ENCODE measurements at places on chromosomes 12 and 14.

DNA sequence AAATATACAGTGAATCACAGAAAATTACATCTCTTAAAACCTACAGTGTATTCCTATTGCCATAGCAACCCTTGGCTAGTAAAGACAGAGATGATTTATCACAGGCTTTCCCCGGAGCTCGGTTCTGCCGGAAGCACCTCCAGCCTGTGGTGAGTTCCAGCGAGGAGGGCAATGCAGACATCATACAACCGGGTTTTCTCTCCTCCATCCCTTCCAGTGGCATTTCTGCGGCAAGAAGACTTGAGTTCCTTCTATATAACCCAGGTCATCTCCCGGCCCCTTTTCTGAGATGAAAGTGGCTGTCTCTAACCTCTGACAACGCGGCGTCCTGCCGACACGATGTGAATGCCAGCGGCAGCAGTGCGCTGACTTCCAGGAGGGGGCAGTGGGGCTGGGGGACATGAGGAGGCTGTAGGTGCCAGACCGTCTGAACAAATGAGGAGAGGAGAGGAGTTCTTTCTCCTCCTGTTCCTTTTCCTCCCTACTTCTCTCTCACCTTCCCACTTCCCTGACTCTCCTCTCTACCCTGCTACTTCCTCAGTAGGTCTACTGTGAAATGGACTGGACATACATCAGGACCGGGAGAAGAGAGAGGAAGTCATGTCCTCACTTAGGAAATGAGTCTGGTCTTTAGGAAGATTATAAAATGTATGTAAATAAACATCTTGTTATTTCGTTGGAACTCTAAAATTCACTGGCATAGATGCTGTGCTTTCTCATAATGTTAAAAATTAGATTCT, 68.6 kb upstream of the MAX start:
- DNase-seq: no peak

- DNase-seq: no peak
Observed at GRCh38 chr12:74624201-74624600, 86.6 kb downstream of the ATXN7L3B start.

GRCh38 chr14:55430024-55430690, 10.3 kb downstream of the TBPL2 start:
- peak; percentile 67 for DNase-seq

DNA sequence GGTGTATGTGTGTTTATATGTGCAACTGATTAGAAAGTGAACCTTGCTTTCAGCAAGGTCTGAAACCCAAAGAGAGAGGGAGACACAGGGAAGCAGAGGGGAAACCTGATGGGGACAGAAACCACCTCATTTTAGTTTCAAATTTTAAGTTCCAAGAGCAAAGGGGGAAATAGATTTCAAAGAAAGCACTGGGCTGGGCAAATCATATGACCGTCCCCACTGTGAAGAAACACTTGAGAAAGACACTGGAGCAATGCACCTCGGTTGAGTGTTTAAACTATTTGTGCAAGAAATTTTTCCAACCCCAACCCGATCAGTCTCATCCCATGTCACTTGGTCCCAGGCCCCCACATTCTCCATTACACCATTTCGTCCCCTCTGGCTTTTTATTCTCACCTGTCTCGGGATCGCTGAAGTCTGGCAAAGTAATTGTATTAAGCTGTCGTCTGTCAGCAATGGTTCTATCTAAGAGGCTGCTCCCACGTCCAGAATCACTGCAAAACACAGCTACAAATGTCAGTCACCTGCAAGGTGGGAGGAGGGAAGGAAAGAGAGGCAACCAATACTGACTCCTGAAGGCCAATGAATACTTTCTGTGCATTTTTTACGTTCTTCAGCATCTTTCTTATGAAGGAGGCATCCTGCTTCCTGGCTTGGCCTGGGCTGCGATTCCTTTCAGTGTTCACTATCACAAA, 205.7 kb downstream of the TTC7B start:
- no peak for DNase-seq

DNA sequence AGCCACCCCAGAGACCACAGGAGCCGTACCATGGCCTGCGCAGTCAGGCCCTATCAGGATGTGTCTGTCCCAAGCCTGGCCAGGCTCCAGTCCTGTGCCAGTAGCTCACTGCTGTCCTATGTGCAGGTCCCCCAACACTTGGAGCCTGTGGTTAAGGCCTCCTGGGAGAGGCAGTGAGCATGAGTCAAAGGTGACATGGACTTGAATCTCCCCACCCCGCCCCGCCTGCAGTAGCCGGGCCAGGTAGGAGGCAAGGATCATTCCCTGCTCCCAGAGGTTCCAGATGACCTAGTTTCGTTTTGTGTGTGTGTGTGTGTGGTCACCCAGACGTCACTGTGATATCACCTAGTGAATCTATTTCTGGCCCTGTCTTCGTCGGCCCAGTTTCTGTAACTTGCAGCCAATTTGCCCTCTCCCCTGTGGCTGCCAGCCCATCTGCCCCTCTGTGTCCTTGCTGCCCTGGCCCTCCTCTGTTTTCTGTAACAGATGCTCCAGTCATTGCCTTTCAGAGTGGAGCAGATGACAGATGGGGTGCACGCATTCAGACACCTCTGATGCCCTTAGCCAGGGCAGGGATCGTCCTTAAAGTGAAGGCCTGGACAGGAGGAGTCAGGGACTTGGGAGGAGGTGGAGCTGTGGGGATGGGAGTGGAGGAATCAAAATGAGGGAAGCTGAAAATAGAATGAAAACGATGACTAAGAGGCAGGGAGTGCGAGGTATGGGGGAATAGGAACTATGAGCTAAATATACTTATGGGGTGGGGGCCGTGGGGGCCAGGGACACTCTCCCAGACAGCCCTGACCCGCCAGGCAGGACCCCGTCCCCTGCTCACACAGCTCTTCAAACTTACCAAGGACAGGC, 37.4 kb downstream of the SLC6A12 start:
- no peak for DNase-seq

DNA sequence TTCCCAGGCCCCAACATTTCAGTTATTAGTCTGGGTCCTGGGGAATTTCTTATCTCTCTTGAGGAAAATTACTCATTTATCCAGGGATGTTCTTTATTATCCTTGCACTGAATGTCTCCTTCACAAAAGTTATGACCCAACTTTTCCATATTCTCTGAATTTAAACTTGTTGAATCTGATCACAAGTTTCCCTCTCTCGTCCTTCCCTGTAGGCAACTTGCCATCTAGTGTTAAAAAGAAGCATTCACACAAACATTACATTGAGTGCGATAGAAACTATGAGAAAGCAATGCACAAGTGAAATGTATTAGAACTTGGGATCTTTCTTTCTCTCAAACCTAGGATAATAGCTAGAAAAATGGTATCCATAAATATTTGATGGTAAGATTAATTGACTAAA, 608.4 kb downstream of the FSCB start:
- no peak for DNase-seq

DNA sequence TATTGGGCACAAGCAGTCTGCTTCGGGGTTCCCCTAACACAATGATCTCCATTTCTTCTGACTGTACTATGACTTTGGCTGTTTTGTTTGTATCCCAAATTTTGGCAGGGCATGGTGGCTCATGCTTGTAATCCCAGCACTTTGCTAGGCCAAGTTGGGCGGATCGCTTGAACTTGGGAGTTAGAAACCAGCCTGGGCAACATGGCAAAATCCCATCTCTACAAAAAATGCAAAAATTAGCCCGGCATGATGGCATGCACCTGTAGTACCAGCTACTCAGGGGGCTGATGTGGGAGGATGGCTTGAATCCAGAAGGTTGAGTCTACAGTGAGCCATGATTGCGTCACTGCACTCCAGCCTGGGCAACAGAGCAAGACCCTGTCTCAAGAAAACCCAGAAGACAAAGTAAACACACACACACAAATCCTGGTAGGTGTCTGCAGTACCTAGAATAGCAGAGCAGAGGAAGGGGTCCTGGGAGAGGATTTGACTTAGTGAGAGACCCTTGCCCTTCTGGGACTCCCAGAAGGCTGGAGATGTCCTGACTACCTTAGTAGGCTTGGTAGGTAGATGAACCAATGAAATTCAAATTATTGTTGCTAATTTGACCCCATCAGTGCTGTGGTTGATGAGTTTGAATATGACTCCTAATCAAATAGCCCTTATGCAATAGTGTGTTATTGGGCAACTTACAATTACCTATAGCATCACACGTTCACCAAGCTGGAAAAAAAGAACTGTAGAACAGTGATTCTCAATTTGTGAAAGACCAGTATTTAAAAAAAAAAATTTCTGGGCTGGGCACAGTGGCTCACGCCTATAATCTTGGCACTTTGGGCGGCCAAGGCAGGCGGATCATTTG, 6.8 kb upstream of the AEBP2 start:
- no peak for DNase-seq

DNA sequence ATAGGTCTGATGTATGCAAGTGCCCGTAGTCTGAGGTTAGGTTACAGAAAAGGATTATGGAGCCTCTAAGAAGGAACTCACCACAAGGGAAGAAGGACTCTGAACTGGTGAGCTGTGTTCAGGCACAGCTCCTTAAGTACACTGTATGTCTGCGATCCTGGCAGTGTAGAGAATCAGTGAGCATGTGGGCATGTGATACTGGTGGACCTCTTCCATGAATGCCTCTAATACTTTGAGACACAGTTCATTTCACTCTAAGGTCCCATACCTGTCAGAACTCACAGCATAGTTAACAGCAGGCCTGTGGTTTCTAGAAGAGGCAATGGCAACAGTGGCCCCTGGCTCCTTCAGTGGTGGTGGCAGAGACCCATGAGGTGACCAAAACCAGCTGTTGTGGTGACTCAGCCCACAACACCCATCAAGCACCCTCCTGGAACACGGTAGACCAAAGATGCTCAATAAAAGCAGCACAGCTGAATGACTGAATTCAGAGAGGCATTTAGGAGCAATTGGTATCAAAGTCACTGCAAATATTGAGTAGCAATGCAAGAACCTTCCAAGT, 6.9 kb upstream of the OR6J1 start:
- no peak for DNase-seq

DNA sequence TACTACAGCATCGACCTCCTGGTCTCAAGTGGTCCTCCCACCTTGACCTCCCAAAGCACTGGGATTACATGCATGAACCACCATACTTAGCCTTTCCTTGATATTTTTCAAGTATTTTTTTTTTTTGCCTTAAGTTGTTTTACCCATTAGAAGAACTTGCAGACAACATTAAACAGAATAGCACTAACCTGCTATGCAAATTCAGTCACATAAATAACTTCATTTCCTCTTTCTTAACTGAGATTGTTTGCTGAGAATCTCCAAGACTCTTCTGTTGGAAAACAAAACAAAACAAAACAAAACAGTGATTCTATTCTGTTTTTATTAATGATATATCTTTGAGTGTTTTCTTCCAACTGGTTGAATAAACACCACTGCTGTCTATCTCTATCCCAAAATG, 115.9 kb upstream of the IFNG-AS1 start:
- DNase-seq: no peak

DNA sequence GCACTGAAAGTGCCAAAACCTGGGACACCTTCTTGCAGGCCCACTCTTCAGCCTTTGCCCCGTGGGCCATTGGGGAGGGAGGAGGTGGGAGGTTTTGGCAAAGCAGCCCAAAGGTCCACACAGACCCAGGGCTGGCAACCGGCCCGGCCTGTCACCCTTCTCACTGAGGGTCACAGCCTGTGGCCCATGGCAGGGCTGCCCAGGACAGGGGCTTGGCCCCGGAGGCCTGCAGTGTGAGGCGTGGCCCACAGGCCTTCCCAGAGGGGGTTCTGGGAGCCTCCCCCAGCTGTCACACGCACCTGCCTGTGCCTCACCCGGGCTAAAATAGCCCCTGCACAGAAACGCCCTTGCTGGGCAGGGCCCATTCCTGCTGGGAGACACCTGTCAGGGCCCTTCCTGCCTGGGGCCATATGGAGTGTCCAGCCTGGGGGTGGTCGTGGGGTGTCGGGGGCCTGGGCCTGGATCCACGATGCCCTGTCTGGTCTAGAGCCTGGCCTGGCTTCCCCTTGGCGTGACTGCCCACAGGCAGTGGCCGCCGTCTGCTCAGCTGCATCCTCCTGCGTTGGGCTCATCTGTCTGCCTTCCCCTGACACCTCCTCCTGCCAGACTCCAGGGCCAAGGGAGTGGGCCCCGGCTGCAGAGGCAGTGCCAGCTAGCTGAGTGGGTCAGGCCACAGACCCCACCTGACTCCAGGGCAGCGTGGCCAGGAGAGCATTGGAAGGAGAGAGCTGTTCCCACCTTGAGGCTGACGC, 19.2 kb downstream of the PACS2 start:
- no peak for DNase-seq

- no peak for DNase-seq
Observed at GRCh38 chr12:17372508-17372907, 717.5 kb downstream of the RERGL start.

DNA sequence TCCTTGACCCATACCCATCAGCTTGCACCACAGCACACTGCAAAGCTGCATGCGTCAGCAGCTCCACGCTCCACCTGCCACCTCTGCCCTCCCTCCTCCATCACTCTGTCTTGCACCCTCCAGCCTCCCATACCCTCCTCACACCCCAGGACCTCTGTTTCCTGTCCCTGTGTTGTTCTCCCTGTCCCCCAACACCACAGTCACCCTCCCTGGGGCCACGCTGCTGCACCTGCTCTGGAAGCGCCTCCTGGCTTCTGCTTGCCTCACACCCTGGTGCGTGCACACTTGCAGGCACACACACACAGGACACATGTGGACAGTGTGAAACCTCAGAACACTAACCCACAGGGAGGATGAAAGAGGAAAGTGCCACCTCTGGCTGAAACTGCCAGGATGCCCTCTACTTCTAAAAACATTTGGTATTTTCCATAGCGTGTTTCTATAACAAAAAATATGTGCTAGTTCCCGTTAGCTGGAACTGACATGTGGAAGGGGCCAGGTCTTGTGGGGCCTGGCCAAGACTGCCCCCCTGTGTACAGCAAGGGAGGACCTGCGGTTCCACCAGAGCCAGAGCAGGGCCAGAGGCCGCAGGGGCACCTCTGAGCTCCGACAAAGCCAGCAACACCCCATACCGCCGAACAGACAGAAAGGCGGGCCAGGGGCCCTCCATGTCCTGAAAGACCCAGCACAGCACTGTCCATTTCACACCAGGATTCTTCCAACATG, 10.0 kb downstream of the BRF1 start:
- DNase-seq: no peak

DNA sequence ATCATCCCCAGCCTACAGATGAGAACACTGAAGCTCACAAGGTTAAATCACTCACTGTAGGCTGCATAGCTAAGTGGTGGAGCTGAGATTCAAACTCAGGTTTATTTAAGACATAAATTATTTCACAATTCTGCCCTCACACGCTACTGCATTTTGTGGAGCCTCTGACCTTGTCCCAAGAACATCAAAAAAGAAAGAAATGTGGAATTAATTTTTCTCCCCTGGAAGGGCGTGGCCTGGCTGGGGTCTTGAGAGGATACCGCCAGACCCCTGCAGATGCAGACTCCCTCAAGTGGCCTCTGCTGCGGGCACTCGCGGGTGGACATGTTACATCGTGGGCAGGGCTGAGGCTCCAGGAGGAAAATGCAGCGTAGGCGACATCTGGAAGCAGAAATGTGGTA, 40.6 kb downstream of the LTBP2 start:
- DNase-seq: no peak
